ENCODE measurements at places on chromosomes 4 and X.

- DNase-seq: no peak
Measured at GRCh38 chr4:168845897-168846296, 164.2 kb downstream of the CBR4 start.

DNA sequence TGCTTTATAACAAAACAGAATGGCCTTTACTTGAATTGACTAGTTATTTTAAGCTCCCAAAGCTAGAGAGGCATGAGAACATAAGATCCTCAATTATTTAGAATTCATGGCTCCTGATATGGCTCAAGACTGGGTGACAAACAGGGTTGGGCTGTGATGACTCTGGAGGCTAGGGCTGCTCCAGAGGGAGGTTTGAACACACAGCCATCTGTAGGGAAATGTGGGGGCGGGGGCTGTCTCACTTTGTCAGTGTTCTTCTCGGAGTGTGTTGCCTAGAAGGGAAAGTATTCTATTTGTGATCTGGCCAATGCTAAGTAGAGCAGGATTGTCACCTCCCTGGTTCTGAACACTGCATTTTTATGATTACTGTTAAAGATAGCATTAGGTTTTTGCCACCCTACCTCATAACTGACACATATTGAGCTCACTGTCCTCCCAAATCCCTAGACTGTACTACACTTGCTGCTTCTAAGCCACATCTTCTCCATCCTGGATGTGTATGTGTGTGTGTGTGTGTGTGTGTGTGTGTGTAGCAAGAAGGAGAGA lies 45.9 kb downstream of the VSIG4 start:
- DNase-seq: no peak

GRCh38 chr4:52939325-52939724 lies 77.2 kb downstream of the RASL11B start:
- DNase-seq: no peak

GRCh38 chrX:134933248-134933647 lies 57.5 kb upstream of the SMIM10 start:
- DNase-seq: no peak

DNA sequence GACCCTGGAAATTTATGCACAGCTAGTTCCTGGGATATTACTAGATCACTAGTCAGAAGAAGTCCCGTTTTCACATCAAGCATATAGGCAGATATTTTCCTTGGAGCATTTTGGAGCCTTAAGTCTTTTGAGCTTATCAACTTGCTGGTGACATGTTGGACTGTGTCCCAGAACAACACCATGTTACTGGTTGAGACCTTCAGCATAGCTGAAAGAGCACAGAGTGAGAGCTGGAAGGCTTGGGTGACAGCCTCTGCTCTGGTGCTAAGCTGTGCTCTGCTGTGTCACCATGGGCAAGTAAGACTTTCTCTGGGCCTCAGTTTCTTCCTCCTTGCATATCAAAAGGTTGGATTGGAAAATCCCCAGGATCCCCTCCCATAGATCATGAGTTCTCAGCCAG lies 116.6 kb upstream of the FRMPD4 start:
- DNase-seq: no peak

DNA sequence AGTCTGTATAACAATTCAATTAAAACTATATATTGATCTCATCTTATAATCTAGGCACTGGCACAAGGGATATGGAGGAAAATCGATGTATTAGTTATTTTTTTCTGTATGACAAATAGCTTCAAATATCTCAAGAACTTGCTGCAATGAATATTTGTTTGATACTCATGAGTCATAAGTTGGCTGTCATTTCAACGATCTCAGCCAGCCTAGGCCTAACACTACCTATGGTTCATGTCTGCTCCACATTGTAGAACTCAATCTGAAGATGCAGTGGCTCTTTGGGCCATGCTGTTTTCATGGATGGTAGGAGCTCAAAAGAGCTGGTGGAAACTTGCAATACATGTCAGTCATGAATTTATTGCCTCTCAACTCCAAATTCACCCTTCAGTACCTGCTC lies 44.7 kb downstream of the MAGEB17 start:
- no peak for DNase-seq

DNA sequence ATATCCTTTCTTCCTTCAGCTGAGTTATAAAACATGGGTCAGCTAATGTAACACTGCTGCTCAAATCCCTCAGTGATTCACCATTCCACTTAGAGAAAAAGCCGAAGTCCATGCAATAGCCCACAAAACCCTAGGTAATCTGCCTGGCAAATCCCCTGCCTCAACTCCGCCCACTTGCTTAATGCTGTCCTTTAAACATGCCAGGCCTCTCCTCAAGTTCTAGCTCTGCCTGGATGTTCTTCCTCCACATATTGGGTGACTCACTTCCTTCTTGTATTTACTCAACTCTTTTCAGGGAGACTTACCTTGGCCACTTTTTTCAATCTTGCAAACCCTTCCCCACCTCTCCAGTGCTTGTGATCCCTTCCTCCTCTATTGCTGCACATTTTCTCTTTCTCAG lies 89.8 kb downstream of the EMCN start:
- DNase-seq: no peak

DNA sequence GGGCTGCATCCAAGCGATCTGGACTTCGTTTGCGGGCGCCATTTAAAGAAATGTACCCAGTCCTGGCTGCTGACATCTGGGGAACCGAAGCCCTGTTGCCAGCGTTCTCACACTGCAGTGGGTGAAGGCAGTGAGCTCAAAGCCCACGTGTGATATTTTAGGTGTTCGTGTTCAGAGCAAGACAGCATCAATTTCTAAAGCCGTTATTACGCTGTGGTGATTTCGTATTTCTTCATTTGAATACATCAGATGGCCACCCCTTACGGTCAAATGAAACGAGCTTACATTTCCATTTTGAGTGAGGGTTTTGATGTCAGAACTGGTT lies 376 bp upstream of the C4orf36 start:
- no peak for DNase-seq

GRCh38 chrX:99192421-99192820 lies 1217.7 kb downstream of the PCDH19 start:
- DNase-seq: no peak

DNA sequence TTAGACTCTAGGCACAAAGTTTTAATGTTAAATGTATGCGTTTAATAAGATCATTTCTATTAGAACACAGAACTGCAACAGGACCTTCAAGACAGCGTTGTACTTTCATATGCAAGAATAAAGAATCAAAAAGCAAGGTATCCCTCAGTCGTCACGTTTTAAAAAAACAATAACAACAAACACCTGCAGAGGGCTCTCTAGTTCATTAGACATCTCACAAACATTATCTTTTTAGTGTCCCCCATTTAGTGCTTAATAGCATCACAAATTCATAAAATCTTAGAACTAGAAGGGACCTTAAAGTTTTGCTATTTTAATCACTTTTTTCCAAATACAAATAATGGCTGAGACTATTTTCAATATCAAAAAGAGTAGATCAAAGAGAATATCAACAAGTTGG lies 236.6 kb downstream of the DCHS2 start:
- DNase-seq: no peak

- no peak for DNase-seq
Measured at GRCh38 chr4:152106113-152106763, 345.4 kb upstream of the GATB start.

DNA sequence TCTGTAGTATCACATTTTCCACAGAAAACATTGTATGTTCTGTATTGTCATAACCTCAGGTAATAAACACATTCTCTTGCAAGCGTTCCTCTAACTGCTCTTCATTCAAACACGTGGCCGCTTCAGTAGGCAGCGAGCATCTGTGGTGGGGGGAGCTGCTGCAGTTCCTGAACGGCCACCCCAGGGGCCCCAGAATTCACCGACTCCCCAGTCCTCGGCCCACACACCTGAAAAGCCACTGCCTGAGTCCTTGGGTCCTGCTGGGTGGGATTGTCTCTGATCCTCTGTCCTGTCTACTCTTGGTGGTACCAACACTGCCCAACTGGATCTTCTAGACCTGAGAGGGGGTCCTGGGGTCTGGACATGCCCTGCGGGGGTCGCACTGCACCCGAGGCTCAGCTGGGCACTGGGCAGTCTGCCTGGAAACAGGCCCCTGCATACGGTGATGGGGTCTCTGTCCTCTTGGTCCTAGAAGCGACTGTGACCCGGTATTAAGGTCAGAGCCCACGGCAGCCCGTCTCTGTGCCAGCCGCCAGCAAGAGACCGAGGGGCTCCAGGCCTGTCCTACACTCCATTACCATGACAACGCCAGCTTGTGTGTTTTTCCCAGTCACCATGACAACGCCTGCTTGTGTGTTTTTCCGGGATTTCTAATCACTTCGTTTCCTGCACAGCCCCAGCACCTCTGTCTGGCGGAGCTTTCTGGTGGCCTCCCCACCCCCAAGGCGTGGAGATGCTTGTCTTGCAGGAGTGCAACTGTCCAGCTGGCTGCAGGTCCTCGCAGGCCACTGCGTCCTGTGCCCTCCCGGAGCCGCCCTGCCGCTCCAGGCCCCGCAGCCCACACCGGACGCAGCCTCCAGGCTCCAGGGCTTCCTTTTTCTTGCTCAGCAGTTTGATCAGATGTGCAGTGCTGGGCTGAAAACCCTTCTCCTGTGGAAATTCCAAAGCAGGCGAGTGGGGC lies 16.0 kb downstream of the CTBP1 start:
- no peak for DNase-seq

- DNase-seq: no peak
Measured at GRCh38 chrX:68995780-68996551, 167.1 kb downstream of the EFNB1 start.

DNA sequence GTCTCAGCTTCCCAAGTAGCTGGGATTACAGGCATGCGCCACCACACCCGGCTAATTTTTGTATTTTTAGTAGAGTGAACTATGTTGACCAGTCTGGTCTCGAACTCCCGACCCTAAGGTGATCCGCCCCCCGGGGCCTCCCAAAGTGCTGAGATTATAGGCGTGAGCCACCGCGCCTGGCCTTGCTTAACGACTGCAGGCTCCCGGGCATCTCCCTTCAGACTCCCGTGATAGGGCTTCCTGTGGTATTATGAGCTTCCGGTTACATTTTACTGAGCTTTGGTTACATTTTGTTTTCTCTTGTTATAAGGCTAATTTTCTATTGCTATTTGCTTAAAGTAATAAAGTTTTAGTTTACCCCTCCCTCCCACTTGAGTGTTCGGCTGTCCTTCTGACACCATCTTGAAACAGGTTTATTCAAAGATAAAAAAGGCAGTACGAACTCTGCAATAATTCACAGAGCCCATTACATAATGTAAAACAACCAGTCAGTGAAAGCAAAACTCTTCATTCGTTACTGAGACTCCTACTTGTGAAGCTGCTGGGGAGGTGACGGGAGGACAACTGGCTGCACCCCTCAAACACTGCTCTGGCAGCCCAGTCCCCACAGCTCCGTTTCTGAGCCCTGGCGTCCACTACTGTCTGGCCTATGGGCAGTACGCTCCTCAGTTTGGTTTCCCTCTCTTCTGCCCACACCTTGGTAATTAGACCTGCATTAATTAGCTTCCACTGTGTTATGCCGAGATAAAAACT lies 795.7 kb upstream of the SLIT2 start:
- peak; percentile 27 for DNase-seq

DNA sequence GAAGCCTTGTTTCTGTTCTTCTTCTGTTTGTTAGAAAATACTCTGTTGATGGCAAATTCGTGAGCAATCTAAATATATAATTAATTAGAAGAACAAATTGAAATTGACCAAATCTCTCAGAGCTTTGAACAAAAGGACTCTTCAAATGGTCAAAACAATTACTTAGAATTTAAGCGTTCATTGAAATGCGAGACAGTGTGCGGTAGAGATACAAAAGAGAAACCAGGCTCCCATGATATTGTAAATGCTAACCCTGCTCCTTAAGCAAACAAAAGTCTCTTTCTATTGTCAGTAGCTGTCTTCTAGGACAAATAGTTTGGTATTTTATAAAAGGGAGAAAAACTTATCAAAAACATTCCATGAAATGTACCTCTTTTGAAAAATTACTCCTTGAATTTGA lies 453.4 kb upstream of the MAGEB2 start:
- no peak for DNase-seq

- DNase-seq: no peak
Measured at GRCh38 chr4:177987896-177988295, 545.7 kb upstream of the AGA start.

DNA sequence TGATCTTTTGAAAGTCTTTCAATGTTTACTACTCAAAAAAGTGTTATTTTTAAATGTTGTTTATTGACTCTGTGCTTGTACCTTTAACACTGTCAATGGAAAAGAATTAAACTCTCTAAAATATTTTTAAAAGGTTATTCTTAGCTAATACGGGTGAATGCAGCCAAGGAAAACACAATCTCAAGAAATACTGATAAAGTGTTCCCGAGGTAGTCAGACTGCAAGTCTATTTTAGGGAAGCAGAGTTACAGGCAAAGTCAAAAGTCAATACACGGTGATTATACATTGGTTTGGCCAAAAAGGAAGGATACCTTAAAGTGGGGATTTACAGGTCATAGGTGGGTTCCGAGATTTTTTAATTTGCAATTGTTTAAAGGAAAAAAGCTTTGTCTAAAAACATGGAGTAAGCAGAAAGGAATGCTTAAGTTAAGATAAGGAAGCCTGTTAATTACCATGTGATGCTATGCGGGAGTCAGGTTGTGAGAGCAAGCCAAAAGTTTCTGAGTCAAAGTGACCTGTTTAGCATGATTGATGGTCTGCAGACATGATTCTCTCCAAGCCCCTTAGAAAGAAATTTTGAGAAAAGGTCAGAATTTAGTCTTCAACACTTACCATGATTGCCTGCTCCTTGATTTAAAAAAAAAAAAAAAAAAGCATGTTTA lies 288.4 kb downstream of the KLHL4 start:
- no peak for DNase-seq

DNA sequence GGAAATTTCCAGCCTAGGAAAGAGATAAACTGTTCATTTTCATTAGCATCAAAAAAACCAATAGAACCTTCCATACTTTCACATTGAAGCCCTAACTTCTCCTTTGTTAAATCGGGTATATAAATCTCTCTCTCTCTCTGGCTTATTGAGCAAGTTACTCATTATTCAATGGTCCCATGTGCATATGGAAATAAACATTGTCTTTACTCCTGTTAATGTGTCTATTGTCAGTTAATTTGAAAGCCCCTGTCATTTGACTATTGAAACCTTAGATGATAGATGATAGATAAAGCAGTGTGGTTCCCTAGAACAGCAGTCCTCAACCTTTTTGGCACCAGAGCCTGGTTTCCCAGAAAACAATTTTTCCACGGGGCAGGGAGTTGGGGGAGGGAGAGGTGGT lies 46.8 kb downstream of the CENPVL3 start:
- no peak for DNase-seq

GRCh38 chr4:27218013-27218412 lies 357.4 kb downstream of the STIM2 start:
- DNase-seq: no peak

GRCh38 chr4:148344352-148344751 lies 97.9 kb downstream of the NR3C2 start:
- peak; percentile 90 for DNase-seq

Measured in NCI-H1930 (cell line).